ENCODE measurements at places on chromosomes 5 and 9. TPM values are rescaled to one million over a fixed set of nuclear protein-coding genes. Genes with fewer than 3 reads are reported as not detected.

Gene SPAG8
- polyA plus RNA-seq: 0.79 TPM

Gene EMB
- 220 TPM for polyA plus RNA-seq

Gene OTP
- not detected for polyA plus RNA-seq

Gene PDLIM4
- not detected for polyA plus RNA-seq

Gene FANCG
- polyA plus RNA-seq: 10.0 TPM

Measured in CD8-positive, alpha-beta memory T cell (primary cell).